Stimulated activated CD4-positive, alpha-beta T cell treated with anti-CD3 and anti-CD28 coated beads, Interleukin-12 subunit alpha, Interleukin-12 subunit beta, amount 100 ng/mL, for 48 hours (primary cell): ENCODE measurements at places on chromosomes 16 and 17.

- DNase-seq, result no peak
Measured at GRCh38 chr17:50778471-50778870, 11.2 kb upstream of the ANKRD40CL start.

- no peak for DNase-seq
Measured at GRCh38 chr17:50330151-50330775, 15.7 kb upstream of the XYLT2 start.

GRCh38 chr17:42475121-42475520 lies 16.4 kb downstream of the ATP6V0A1 start:
- DNase-seq, result no peak

- DNase-seq, result no peak
Measured at GRCh38 chr16:1458977-1459341, 14.6 kb upstream of the CCDC154 start.

GRCh38 chr17:704111-704864 lies 10.4 kb downstream of the VPS53 start:
- DNase-seq, result no peak

DNA sequence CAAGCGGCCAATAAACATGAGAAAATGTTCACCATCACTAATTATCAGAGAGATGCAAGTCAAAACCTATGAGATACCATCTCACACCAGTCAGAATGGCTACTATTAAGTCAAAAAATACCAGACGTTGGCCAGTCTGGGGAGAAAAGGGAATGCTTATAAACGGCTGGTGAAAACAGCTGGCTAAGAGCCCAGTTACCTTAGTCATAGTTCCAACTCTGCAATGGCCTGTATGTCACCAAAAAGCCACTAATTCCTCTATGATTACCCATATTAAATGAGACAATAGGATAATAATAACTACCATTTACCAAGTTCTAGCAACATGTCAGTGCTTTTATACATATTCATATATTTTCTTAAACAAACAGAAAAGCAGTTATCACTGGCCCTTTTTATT lies 42.9 kb upstream of the CDRT4 start:
- no peak for DNase-seq

- DNase-seq, result no peak
Measured at GRCh38 chr16:993731-994130, 12.2 kb downstream of the SOX8 start.

GRCh38 chr17:11388054-11388453 lies 147.0 kb downstream of the SHISA6 start:
- DNase-seq, result no peak

- no peak for DNase-seq
Measured at GRCh38 chr17:82063424-82064415, 1.9 kb downstream of the DUS1L start.

GRCh38 chr16:2705351-2705750 lies 14.7 kb downstream of the PRSS27 start:
- DNase-seq, result no peak

DNA sequence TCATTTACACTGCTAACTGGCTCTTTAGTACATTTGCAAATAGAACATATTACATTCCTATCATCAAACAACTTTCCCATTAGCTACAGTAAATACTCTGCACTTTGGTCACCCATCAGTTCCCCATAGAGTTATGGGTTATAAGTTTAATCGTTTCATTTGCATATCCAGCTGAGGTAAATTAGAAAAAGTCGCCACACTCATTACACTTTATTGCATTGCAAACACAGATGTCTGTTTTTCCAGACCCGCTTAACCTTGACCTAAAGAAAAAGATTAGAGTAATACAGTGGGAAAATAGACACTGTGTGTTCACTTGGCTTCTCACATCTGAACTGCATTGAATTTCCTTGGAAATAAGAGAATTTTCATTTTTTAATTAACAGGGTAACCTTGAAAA lies 213.1 kb upstream of the PSMD7 start:
- DNase-seq, result no peak

DNA sequence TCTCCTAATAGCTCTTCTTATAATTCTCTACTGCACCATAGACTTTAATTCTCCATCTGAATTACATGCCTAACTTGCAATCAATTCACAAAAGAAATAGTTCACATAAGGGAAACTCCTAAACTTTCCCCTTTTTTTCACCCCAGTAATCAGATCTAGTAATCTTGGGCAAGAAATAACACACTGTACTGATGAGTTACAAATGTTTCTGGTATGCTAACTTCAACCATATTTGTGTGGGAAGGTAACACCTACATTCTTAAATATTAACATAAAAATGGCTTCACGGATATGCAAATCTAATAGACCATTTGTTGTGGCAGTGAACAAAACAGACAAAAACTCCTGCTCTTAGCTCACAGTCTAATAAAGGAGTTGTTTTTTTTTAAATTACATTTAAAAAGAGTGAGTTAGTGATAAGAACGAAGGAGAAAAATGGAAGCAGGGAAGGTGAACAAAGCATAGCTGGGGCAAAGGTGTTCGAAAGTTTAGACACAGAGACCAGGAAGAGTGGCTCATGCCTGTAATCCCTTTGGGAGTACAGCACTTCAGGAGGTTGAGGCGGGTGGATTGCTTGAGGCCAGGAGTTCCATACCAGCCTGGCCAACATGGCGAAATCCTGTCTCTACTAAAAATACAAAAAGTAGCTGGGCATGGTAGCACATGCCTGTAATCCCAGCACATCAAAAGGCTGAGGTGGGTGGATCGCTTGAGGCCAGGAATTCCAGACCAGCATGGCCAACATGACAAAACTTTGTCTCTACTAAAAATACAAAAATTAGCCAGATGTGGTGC lies 34.8 kb downstream of the CMTM3 start:
- DNase-seq, result no peak

DNA sequence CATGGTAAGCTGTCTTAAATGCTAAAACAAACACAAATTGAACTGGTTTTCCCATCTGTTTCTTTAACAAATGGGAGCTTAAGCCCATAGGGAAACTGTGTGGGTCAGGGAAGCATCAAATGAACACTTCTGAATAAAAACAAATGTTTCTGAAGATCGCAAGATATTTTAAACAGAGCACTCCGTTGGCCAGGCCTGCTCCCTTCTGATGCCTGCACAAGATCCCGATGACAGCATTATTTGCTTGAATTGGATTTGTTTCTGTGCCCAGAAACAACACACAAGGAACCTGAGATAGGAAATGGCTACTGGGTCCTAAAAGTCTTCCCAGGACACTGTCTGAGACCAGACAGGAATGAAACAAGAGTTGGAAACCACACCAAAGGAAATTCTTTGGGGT lies 425.8 kb upstream of the ZFHX3 start:
- no peak for DNase-seq

- DNase-seq, result no peak
Measured at GRCh38 chr16:86426063-86426642, 84.2 kb upstream of the FOXF1 start.

DNA sequence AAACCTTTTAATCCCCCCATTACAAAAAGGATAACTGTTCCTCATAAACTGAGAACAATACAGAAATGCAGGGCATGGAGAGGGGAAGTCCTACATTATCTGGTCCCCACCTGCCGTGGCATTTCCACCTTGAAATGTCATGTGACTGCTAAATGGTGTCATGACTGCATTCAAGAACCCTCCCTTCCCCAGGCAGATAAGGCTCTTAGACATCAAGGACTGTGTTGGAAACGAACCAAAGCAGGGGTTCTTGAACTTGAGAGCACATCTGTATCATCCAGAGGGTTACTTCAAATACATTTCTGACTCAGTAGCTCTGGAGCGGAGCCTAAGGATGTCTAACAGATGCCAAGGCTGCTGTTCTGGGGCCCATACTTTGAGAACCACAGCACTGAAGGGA lies 18.4 kb downstream of the CMTM3 start:
- no peak for DNase-seq

- no peak for DNase-seq
Measured at GRCh38 chr16:80369138-80369958, 171.4 kb upstream of the DYNLRB2 start.

DNA sequence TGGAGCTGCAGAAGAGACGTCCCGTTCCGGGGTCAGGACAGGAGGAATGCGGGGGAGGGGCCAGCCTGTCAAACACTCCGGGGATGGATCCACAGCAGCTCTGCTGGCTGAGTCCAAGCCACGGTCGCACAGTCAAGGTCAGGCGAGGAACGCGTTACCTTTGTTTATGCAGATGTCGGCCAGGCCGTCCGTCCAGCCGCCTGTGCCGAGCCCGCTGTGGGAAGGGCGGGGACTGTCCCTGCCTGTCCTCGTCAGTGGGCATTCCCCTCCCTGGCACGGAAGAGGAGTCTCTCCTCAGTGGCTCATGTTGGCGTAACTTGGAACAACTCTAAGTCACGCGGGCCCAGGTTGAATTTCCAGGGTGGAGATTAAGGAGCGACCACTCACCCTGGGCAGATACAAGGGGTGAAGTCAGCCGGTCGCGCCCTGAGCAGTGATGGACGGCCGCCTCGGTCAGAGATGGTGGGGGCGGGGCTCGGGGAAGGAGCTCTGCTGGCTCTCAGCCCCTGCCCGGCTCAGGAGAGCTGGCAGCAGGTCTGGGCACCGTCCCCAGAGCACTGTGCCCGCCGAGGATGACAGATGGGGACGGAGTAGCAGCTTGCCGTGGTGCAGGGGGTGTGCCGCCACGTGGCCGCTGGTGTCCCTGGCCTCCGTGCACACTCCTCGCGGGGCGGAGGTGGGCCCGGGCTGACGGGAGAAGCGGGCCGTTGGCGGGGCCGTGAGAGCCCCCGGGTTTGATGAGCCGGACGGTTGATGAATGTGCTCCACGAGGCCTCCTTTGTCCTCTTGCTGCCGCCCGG lies 7.3 kb downstream of the CACNA1H start:
- DNase-seq, result no peak

DNA sequence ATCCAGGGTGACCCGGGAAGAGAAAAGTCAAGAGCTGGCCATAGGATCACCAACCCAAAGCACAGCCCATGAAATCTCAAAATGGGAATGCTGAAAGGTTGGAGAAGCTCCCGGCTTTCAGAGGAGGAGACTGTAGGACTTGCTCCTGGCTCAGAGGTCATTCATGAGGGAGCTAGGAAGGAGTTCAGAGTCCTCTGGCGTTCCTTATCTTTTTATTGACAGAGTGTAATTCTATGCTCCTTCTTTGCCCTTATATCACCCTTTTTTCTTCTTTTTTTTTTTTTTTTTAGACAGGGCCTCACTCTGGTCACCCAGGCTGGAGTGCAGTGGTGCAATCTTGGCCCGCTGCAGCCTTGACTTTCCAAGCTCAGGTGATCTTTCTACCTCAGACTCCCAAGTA lies 27.3 kb upstream of the CNOT1 start:
- no peak for DNase-seq

GRCh38 chr16:13046061-13046821 lies 144.8 kb downstream of the SHISA9 start:
- DNase-seq, result no peak

- no peak for DNase-seq
Measured at GRCh38 chr16:3498988-3499387, 1.8 kb upstream of the CLUAP1 start.

- no peak for DNase-seq
Measured at GRCh38 chr16:11022002-11022401, 77.6 kb downstream of the CLEC16A start.

- no peak for DNase-seq
Measured at GRCh38 chr17:74480290-74480689, 13.9 kb downstream of the CD300A start.

GRCh38 chr16:86553356-86553755 lies 1.7 kb downstream of the MTHFSD start:
- DNase-seq, result no peak

GRCh38 chr17:4499431-4500190 lies 930 bp downstream of the SPNS2 start:
- no peak for DNase-seq

DNA sequence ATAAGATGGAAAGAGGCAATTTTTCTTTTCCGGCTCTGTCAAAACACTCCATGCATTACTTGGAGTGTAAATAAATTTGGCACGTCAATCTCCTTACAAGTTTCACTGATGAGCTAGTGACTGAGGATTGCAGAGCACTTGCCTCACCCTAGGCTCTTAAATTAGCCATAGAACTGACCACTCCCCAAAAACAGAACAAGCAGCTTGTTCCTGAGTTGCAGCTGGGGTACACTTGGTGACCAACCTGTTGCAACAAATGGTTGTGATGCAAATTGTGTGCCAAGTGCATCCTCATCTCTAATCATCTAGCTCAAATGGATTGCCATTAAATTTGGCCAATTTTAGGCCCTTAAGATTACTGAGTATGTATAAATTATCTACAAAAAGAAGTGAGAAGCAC lies 67.0 kb downstream of the CACNG1 start:
- no peak for DNase-seq

DNA sequence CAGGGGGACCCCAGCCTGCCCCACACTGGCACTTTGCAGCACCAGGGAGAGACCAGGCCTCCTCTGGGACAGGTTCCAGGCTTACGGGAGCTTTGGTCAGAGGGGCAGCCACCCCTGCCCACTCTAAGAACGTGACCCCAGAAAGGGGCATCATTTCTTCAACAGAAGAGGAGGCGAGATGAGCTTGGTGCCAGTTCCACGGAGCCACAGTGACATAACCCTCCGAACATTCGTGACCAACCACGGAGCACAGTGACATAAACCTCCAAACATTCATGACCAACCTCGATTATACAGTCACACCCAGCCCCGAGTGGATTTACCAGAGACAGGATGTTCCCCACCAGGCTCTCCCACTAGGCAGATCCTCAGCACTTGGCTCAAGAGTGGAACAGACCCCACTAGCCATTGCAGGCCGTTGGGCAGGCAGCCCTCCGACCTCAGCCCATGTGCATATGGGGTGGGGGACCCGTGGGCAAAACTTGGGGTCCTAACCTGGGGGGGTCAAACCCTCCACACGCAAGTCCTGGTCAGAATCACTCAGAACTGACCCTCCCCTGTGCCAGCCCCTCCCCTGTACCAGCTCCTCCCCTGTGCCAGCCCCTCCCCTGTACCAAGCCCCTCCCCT lies 112.9 kb downstream of the METRNL start:
- DNase-seq, result no peak

DNA sequence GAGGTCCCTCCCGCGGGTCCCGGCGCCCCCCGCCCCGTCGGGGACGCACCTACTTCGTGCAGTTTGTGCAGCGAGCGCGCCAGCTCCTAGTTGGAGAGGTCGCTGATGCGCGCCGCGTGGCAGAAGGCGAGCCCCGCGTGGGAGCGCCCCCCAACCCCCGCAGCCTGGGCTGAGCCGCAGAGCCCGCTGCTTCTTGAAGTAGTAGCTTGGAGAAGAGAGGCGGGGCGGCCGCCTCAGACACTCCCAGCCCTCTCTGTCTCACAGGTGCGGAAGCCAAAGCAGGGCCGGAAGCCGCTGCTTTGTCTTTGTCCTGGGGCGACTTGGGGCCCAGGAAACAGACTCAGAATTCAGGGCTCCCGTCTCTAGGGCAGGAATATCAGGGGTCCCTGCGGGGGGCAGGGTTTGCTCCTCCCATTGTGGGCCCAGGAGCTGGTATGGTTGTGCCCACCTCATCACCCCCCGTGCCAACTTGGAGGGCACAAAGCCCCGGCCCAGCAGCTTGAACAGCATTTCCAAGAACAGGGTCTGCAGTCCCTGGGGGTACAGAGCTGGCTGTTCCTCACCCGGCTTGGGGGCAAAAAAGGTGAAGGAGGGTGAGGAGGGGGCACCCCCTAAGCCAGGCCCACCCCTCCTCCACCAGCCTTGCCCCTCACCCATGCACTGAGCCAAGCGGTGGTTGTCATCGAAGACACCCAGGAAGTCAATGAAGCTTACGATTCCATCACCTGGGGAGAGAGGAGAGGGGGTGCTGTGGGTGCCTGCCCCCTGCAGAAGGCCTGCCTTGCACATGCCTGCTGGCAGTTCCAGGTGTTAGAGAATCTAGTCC lies 13.5 kb downstream of the SPATA32 start:
- no peak for DNase-seq
